NCI-H1930 (cell line): ENCODE measurements at places on chromosomes 6 and 20.

DNA sequence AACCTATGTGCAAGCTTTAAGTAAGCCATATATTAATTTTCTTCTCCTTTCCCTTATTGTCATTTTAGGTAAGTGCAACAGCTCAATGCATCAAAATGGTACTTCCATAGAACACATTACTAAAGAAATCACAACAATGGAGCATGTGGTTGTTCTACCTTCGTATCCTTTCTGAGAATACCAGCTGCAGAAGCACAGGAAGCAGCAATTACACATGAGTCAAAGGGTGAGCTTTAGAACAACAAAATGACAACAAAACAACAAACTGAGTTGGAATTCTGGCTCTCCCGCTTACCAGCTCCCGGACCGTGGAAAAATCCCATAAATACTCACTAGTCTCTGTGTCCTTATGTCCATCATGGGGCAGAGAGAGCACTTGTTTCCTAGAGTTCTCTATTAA is 108.9 kb downstream of the BCAS1 start:
- DNase-seq = no peak

DNA sequence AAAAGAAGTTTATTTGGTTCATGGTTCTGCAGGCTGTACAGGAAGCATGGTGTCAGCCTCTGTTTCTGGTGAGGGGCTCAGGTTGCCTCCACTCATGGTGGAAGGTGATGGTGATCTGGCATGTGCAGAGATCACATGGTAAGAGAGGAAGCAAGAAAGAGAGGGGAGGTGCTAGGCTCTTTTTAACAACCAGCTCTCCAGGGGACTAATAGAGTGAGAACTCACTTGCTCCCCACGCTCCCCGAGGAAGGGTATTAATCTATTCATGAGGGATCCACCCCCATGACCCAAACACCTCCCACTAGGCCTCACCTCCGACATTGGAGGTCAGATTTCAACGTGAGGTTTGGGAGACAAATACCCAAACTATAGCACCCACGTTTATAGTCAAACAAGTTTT is 4.0 kb upstream of the GJB7 start:
- no peak for DNase-seq

DNA sequence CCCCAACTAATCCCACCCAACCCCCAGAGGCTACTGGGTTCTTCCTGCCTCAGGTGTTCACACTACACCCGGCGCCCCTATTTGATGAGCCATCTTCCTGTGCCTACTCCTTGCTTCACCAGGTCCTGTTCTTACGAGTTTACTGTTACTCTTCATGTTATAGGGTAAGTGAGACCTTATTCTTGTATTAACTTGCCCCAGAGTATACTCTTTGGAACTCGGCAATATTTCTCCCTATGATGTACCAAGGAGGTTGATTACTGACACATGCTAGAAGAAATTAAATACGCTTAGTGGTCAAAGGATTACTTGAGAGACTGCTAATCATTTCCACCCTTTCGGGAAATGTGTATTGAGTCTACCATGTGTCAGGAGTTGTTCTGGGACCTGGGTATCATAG is 8.9 kb downstream of the RING1 start:
- no peak for DNase-seq

DNA sequence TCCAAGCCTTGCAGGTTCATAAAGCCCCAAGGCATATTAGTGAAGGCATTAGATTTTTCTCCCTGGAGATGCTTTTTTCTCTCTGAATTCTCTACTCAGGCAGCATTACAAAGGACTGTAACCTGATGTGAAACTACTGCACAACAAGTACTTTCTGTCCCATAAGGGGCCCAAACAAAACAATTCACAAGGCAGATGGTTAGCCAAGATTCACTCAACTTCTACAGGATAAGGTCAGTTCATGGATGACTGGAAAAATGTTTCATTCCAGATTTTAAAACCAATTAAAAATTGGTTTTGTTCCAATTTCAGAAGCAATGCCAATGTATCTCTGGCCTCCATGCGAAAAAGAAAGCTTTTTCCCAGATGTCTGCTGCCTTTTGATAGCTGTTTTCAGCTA is 181.8 kb downstream of the KHDC1L start:
- DNase-seq = no peak

- DNase-seq = no peak
Observed at GRCh38 chr20:24411834-24412216, 57.6 kb upstream of the SYNDIG1 start.

GRCh38 chr6:139480356-139481165 is 106.1 kb upstream of the CITED2 start:
- DNase-seq = no peak

- DNase-seq = no peak
Observed at GRCh38 chr20:63027922-63028389, 21.2 kb upstream of the BHLHE23 start.

GRCh38 chr6:7201444-7201731 is 93.6 kb downstream of the RREB1 start:
- DNase-seq = no peak

DNA sequence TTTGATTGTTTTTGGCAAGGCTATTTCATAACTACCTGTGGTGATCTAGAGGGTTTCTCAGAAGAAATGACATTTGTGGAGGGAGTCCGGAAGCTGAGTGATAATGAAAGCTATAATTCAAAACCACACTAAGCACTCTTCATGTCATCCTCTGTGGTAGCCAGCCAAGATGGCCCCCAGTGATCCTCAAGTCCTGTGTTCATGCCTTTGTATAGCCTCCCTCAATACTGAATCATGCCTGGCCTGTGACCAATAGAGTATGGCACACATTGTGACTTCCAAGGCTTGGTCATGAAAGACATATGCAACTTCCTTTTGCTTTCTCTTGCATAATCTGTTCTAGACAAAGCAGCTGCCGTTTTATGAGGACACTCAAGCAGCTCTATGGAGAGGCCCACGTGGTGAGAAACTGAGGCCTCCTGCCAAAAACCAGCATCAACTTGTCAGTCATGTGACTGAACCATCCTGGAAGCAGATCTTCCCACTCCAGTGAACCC is 12.8 kb upstream of the DNAAF9 start:
- no peak for DNase-seq

- DNase-seq = no peak
Observed at GRCh38 chr6:48057601-48058000, 53.4 kb downstream of the PTCHD4 start.

GRCh38 chr6:121677571-121677970 is 242.1 kb downstream of the GJA1 start:
- no peak for DNase-seq

- DNase-seq = no peak
Observed at GRCh38 chr6:124973780-124974179, 11.5 kb downstream of the RNF217 start.

GRCh38 chr20:40331807-40332560 is 357.1 kb downstream of the MAFB start:
- DNase-seq = no peak

DNA sequence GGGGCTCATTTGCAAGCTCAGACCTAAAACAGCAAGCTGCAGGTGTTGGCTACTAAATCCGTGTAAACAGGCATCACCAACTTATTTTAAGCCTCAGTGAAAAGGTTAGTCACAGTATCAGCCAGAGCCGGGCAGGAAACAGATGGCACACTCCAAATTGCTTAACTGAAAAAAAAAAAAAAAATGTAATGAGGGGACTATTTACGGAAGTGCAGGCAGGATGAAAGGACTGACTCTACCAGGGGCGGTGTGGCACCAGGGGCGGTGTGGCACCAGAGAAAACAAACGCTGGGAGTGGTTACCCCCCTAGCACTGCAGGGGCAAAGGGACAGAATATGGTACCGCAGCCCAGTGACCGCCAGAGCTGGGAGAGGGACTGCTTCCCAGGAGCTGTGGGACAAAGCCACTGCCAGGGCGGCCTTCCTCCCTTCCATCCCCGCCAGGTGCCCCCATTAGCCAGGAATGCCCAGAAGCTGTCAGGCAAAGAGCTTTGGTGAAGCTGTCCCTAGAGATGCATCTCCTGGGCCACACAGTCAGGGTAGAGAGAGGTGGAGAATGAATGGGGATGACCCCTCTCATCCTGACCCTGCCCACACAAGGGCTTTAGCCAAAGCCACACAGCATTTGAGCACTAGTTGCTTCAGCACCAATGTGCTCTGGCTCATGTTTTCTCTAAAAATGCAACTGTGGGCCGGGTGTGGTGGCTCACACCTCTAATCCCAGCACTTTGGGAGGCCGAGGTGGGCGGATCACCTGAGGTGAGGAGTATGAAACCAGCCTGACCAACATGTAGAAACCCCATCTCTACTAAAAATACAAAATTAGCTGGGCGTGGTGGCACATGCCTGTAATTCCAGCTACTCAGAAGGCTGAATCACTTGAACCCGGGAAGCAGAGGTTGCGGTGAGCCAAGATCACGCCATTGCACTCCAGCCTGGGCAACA is 39.6 kb upstream of the GFOD1 start:
- DNase-seq = no peak

DNA sequence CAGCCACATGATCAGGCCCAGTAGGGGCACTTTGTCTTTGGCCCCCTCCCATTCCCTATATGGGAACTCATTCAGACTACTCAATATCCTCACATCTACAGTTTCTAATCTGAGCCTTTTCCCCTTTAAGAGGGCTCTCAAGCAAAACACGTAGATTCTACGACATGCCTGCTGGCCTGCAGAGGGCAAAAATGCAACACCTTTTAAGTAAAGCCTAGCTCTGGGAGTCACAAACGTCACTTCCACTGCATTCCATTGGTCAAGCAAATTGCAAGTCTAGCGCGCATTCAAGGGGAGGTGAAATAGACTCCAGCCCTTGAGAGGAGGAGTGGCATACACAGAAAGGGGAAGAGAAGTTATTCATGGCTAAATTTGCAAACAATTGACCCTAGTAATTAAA is 70.6 kb downstream of the CDC40 start:
- DNase-seq = no peak

DNA sequence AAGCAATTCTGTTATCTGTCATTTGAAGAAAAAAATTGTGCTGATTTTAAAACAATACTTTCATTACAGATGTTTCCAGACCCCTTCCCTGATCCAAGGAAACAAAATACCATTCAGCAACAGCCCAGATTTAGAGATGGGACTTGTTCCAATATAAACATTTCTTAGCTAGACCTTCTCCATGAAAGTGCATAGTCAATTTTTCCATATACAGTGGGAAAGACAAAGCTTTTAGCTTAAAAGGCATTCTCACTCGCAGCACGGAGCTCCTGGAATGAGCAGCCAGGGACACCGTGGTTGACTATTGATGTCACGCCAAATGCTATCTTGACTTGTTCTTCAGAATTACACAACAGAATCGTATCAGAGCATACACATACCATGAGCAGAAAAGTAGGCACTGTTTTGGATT is 21.5 kb downstream of the LAMA4 start:
- no peak for DNase-seq

DNA sequence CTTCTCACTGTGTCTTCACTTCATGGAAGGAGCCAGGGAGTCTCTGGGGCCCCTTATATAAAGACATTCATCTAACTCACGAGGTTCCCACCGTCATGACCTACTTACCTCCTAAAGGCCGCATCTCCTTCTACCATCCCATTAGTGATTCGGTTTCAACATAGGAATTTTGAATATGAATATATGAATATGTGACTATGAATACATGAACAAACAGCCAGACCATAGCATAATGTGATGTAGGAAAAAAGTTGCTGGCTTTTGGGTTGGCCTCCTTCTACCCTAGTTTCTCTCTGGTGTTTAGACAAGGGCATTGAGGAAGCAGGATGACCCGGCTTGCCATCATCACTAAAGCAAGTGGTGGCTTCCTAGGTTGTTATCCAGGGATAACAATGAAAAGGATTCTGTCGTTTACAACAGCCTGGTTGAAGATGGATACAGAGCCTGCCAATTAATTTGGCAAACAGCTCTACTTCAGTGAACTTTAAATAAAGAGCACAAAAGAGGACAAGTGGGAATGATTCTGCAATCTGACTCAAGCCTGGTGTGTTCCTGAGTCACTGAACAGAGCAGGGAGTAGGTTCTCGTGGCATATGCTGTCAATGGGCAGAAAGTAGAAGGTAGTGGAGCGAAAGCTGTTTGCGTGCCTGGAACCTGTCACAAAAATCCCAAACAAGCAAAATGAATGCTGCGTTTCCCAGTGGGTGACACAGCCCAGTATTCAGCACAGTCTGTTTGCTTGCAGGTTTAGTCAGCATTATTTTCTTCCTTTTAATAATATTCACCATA is 44.0 kb upstream of the DOK5 start:
- DNase-seq = no peak

DNA sequence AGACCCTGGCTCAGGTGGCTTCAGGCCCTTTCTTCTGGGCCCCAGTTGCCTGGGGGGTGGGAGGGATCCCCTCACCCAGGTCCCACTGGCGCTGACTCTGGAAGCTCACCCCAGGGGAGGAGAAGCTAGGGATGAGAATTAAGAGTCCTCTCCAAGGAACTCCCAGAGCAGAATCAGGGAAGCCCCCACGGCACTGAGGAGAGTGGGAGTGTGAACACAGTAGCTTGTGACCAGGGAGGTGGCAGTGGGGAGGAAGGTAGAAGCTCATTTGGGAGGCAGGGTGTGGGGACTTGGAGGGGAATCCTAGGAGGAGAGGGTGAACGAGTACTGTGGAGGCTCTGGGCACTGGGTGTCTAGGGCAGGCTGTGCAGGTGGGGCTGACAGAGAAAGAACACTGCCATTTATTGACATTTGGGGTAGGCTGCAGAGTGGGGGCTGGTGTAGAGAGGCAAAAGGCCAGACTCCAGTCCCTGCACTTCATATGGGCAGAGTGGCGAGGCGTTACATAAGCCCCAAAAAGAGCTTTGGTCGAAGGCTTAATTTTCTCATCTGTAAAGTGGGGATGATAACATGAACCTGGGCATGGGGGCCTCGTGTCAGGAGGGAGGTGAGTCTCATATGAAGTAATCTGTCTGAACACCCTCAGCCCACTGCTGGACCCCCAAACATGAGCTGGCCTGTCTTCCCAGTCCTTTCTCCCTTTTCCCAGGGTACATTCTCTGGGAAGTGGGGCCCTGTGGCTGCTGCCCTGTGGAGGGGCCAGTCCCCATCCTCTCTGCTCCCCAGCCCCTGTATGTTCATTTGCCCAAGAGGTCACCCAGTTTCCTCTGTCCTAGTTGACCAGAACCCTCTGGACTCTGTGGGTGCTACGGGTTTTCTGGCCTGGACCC is 80.5 kb downstream of the VEGFA start:
- no peak for DNase-seq

GRCh38 chr20:46183768-46184167 is 65.7 kb downstream of the CD40 start:
- DNase-seq = no peak

GRCh38 chr6:109187399-109188114 is 92.2 kb downstream of the CEP57L1 start:
- DNase-seq = peak; percentile 7

- DNase-seq = no peak
Observed at GRCh38 chr6:98835149-98836024, 1.0 kb downstream of the POU3F2 start.

GRCh38 chr6:154488802-154489437 is 21.6 kb downstream of the CNKSR3 start:
- no peak for DNase-seq
